ENCODE measurements at places on chromosomes 11 and 22. TPM values are rescaled to one million over a fixed set of nuclear protein-coding genes. Genes with fewer than 3 reads are reported as not detected.

DNA sequence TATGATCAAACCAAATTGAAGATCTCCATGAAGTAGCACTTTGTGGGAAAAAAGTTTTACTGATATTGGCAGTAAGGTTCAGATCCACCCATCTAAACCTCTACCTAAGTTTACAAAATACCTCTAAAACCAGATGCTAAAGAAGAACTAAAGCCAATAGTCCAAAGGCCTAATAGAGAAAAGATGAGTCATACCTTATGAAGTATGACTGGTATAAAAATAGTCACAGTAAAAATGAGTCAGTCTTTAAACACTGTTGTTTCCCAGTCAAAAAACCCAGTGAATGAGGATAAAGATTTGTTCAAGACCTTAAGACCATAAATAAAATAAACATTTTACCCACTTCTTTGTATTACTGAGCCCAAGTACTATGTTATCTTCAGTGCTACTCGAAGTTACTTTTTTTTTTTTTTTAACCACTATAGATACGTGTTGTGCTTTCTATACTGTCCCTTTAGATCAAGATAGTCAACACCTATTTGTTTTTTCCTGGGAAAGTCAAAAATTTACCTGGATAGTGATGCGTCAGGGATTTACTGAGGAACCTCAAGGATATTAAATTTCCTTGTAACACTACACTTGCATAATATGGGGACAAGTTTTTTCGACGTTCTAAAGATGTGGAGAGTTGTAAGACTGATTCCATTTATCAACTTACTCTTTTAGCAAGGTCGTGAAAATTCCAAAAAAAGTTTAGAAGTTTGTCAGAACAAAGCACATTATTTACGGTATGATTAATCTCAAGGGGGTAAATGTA is 87.3 kb downstream of the CCDC73 start:
- DNase-seq = peak; percentile 80

GRCh38 chr11:23206741-23207336 is 346.6 kb upstream of the CCDC179 start:
- DNase-seq = no peak

DNA sequence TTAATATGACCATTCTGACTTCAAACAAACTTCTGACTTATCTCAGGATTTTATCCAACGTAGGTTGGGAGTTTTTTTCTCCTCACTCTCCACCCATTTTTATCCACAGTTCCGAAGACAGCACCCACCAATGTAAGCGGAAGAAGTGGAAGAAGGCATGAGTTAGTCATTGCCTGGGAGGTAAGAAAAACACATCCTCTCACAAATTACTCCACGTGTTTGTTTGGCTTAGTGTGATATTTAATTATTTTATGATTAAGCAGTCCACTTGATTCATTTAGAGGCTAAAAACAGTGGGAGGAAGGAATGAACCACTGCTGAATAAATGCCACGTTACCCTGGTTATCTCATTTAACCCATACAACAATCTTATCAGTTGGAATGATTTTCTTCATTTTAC is 389.6 kb upstream of the ARHGAP42 start:
- no peak for DNase-seq

DNA sequence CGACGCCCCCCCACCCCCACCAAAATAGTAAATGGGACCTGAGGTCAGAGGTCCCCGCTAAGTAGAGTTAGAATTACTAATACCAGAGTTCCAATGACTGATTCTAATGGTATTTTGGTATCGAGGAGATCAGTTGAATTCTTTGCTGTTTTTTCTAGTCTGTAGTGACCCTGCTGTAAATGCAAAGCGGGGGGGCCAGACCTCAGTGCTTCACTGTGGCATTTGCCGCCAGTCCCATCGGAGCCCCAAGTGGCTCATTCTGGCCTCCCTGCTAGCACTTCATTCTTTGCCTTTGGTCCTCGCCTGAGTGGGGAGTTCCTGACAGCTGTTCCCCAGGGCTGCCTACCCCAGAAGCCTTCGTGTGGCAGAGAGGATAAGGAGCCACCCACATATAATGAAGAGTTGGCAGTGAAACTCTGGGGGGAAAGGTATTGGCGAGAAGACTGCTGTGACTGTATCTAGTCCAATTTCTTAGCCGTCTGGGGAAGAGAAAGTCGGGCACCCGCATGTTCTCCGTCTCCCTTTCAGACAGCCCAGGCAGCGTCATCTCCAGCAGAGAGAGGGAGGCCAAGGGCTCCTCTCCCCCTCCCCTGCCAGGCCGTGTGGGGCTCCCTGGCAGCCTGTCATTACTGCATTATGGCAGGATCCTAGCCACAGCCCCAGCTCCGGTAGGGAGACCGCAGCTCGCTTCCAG is 19.4 kb upstream of the CABP7 start:
- DNase-seq = no peak

DNA sequence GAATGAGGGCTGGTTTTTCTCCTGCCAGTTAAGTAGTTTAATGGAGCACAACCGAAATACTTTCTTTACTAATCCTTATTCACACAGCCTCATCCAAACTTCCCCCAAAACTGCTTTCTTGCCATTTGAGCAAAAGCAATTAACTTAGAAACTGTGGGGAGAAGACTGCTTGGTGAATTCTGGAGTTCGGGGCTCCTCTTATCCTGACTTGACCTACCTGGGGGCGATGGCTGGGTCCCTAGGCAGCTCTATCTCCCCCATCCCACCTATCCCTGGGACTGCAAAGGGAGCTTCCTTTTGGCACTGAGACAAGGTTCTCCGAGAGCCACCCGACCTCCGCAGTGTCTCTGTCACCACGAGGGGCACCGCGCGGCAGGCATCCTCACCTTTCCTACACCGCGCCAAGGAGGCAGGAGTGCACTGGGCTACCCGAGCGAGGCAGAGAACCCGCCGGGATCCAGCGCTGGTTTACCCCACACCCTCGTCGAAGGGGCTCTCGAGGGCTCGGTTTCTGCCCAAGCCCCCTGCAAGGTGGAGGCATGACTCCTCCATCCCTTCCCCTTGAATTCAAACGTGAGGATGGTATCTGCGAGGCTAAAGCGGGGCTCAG is 759 bp downstream of the DESI1 start:
- DNase-seq = peak; percentile 16

- DNase-seq = no peak
Measured at GRCh38 chr22:47605441-47605840, 843.0 kb downstream of the TBC1D22A start.

DNA sequence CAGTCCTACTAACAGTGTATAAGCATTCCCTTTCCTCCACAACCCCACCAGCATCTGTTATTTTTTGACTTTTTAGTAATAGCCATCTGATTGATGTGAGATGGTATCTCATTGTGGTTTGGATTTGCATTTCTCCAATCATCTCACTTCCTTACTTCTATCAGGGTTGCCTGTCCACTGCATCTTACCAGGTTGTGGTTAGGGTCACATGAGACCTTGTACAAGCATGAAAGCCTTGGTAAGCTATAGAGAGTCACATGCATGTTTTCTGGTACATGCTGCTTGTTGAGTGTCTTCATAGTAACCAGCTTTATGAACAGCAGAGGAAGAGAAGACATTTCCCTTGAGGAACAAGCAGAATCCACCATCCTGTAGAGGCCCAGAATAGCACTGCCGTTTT is 102.9 kb upstream of the PAX6 start:
- DNase-seq = no peak

GRCh38 chr11:133706925-133707794 is 138.2 kb downstream of the SPATA19 start:
- DNase-seq = no peak

DNA sequence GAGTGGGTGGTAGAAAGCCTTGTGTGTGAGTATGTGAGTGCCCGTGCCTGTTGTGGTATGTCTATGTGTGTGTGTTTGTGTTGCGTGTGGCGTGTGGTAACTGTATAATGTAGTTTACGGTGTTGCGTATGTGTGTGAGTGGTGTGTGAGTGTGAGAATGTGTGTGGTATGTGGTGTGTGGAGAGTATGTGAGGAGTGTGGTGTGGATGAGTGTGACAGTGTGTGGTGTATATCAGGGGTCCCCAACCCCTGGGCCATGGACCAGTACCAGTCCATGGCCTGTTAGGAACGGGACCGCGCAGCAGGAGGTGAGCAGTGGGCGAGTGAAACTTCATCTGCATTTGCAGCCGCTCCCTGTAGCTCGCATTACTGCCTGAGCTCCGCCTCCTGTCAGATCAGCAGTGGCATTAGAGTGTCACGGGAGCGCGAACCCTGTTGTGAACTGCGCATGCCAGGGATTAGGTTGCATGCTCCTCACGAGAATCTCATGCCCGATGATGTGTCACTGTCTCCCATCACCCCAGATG is 5.7 kb downstream of the UPK3A start:
- peak; percentile 71 for DNase-seq

DNA sequence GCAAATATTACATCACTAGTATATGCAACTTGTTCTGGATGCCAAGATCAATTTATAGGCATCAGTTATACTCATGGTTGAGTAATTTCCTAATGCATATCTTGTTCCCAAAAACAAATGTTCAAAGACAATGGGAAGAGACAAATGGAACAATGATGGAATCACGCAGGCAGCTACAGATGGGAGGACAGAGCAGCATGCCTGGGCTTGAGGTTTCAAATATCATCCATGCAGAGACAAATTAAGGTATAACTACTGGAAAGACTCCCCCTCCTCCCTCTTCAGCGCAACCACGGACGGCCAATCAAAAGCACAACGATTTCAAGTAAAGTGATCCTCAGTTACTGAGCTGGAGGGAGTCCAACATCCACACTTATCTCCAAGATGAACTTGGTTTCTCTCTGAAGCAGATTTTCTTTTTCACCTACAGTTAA is 106.8 kb downstream of the CCDC83 start:
- peak; percentile 19 for DNase-seq

TMPRSS13 gene
- not detected for total RNA-seq

GRCh38 chr11:93279851-93280347 is 50.6 kb upstream of the DEUP1 start:
- no peak for DNase-seq

CDPF1 gene
- 2.4 TPM for total RNA-seq

DNA sequence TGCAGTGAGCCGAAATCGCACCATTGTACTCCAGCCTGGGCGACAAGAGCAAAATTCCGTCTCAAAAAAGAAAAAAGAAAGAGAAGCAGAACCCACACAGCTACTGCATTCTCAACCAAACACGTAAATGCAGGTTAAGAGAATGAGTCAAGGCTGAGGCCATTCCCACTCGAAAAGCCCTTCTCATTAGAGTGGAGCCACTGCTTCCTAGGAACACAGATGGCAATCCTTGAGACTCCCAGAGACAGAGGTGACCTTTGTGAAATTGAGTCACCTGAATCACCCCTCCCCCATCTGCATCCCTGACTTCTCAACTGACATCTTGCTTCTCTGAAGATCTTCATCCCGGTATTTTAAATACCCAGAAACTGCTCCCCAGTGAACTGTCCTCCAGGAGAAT is 8.2 kb downstream of the PACSIN2 start:
- no peak for DNase-seq

C11orf98 gene
- total RNA-seq = 73.3 TPM

GAB2 gene
- 5.0 TPM for total RNA-seq

IFITM10 gene
- total RNA-seq = 4.3 TPM

DNA sequence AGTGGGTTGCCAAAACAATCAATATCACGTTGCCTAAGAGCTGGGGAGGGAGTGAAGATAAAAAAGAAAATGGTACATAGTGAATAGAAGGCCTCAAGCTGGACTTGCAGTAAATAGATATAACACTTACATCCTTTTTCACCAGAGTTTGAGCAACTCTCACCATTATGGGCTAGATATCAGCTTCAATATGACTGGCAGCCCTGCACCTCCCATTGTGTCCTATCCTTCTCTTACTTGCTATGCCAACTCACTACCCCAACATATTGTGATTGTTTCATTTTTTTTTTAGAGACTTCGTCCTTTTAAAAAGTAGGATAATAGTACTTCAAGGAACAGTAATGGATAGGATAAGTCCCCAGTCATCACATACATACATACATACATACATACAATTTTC is 7.4 kb downstream of the HBG1 start:
- DNase-seq = no peak

- DNase-seq = no peak
Measured at GRCh38 chr11:88629496-88629895, 292.0 kb upstream of the CTSC start.

DNA sequence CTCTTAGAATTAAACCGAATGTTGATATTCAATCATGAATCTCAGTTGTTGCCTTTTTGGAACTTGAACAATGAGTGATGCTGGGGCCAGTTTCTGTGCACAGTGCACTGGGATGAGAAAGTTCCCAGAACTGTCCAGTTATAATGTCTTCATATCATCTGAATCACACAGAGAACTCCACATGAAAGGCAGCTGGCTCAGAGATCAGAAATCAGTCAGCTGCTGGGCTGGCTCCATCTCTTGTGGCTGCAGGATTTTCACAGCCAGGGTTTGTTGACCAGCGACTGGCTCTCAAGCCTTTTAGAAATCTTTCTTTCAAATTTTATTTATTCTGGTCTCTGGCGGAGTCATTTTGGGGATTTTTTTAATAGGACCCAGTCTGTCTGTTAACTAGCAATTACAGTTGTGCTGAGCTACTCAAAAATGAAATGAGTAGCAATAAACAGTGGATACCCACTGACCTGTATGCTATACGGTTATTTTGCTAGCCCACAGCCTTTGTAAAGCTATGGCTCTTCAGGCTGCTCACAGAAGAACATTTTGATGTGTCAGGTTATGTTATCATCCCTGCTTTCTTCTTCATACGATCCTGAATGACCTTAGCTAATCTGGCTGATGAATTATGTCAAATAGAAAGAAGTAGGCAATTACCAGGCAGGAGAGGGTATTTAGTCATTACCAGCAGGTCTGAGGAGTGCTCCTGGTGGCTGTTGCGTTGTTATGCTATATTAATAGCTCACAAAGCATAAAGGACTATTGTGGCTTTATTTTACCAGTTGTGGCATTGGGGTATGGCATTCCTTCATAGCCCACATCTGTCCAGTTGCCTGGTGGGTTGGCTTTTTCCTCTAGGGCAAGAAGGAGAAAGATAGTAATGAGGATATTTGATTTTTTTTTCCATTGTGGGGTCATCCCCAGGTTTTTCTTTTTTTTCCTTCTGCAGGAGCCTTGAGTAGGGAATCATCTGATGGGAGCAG is 3.6 kb downstream of the FAT3 start:
- peak; percentile 17 for DNase-seq

- DNase-seq = no peak
Measured at GRCh38 chr11:122259195-122259821, 143.3 kb upstream of the BLID start.

DNA sequence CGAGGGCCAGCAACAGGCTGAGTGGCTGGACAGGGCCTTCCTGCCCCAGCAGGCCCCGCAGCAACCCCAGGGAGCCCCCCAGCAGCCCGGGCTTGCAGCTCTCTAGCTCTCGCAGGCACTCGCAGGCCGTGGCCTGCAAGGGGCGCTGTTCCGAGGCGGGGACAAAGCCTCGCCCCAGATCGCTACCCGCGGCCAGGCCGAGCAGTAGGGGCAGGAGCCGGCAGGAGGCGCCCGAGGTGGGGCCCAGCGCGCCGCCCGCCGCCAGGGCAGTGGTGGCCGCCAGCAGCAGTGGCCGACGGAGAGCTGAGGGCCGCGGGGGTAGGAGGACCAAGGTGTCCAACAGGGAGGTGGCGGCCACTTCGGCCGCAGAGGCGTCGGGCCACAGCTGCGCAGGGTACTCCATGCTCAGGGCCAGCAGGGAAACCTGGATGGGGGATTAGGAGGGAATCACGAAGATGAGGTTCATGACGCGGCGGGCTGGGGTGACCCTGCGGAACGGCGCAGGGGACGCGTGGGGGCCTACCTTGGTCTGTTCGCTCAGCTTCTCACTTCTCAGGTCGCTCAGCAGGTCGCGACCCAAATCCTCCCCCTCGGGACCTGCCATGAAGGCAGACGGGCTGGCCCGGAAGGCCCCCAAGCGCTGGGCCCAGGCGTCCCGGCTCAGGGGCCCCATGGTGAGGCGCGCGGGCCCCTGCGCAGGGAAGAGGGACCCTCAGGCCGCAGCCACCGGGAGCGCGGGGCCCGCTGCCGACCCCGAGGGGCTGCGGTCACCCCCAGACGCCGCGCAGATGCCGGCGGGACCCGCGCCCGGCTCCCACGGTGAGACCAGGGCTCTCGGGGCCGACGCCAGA is 632 bp downstream of the AP5B1 start:
- peak; percentile 70 for DNase-seq
